ENCODE measurements at places on chromosomes 12 and 14.

- no peak for DNase-seq
Observed at GRCh38 chr12:5554711-5555110, 122.8 kb downstream of the NTF3 start.

DNA sequence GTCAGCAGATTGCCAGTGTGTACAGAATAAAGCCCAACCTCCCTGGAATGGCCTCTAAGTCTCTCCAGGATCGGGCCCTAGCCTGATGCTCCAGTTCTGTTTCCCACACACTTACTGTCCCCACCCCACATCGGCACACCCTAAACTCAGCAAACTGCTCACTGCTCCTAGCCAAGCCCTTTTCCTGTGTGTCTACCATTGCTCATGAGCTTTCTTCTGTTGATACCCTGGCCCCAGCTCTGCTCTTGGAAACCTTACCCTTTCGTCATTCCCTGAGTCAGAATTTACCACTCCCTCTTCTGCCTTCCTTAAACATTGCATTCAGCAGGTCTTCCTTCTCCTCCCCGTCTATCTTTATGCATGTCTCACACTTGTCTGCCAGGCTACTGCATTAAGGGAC lies 158.9 kb downstream of the TMX1 start:
- DNase-seq = no peak

DNA sequence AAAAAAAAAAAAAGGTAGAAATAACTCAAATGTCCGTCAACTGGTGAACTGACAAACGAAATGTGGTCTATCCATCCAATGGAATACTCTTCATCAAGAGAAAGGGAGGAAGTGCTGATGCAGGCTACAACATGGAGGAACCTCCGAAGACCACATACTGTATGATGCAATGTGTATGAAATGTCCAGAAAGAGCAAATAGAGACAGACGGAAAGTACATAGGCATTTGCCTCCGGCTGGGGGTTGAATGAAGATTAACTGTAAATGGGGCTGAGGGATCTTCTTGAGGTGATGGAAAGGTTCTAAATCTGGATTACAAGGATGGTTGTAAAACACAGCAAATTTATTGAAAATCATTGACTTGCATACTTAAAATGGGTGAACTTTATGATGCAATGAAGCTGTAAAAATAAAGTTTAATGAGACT lies 35.4 kb downstream of the DLK1 start:
- no peak for DNase-seq

DNA sequence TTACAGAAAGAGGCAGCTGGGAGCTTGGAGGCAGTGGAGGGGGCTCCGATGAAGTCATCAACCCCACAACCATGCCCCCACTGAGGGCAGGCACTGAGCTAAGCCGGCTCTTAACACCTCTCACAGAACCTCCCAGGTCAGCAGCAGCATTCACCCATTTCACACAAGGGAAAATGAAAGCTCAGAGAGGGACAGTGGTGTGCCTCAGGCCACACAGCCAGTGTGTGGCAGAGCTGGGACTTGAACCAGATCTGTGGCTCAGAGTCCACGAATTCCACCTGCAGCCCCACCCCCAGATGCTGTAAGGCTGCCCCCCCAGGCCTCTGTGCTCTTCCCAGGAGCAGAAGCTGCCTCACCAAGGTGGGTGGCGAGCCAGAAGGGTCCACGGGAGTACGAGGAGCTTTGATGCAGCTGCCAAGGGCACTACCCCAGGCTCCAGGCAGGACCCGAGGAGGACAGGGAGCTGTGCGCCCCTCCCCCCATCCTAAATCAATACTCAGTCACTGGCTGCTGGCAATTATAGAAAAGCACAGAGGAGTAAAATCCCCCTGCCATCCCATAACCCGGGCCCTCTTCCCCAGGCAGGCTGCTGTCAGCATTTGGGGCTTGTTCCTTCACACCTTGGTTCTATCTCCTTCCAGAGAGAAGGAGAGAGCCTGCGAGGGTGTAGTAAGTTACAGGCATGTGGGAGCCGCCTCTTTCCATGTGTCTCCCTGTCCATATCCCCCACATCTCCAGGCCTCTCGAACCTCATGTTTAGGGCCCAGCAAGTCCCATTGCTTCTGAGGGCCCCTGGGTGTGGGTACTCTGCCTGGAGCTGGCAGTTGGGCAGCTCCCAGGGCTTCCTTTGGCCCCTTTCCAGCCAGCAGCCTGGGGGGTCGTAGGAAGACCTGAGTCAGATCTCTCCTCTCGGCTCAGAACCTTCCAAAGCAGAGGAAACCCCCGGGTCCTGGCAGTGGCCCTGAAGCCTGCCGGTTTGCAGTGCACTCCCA lies 47.6 kb downstream of the FAM222A start:
- no peak for DNase-seq

DNA sequence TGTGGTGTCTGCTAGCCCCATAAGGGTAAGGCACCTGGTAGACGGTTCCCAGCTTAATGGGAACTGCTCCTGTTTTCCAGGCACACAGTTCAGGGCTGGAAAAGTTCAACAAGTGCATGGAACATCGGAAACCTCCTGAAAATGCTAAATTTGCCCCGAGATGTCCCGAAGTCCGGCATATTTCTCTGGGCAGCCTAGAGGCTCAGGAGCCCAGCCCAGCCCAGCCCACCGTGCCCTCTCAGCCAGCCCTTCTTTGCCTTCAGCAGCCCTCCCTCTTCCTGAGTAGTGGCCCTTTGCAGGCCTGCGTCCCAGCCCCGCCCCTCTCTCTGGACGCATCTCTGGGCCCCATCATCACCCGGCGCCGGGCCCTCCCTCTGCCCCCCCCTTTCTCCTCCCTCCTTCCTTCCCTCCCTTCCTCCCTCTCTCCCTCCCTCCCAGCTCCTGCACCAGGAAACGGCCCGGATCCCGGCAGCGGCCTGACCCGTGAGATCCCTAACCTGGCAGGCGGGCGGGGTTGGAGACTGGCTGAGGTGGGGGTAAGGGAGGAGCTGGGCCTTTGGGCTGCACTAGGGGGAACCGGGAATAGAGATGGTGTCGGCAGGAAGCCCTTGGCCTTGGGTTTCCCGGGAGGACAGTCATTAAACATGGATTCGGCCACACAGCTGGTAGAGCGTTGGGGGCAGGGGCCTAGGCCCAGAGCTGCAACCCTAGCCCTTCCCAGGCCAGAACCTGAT lies at the start of gene BCL2L2:
BCL2L2 (plus strand) TSS at position 422 of the 734 bp plus-strand sequence. CDS start 935 bp downstream, outside the sequence.
- no peak for DNase-seq

- no peak for DNase-seq
Observed at GRCh38 chr12:114529966-114530365, 124.0 kb upstream of the TBX5 start.

DNA sequence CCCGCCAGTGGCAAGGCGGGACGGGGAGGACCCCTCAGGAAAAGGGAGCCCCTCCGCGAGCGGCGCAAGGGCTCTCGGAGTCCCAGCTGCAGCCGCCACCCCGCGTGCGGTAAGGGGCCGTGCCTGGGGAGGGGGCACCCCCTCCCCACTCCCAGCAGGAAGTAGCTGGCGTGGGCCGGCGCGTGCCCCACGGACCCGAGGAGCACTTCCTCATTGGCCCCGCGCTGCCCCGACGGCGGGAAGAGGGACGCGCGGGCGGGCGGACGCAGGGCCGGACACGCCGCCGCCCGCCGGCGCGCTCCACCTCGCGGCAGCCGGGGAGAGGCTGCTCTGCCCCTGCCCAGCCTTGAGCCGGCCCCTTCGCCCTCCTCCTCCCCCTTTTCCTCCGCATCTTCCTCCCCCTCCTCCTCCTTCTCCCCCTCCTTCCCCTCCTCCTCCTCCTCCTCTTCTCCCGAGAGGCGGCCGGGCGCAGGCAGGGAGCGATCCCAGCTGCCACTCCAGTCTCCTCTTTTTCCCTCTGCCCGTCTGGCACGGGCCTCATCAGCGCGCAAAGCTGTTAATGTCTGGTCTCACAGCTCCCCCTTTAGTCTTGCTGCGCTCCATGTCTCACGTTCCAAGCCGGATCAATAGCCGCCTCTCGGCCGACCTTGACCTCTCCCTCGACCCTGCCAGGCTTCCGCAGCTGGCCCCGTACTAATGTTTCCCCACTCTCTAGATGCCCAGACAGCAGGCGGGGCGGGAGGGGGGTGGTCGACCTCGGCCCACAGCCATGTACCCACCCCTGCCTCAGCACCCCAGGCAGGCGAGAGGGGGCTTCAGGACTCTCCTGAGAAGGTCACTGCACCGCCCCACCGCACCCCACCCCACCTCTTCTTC lies 2.6 kb upstream of the BCL11B start:
- DNase-seq = no peak

GRCh38 chr14:81784084-81784483 lies 250.4 kb upstream of the SEL1L start:
- DNase-seq = no peak

GRCh38 chr12:117190210-117190781 lies at the start of gene FBXO21:
FBXO21 (minus strand) TSS chr12:117190470; CDS start chr12:117190456, 14 bp downstream.
- peak; percentile 91 for DNase-seq

- DNase-seq = no peak
Observed at GRCh38 chr12:29537298-29537697, 39.8 kb upstream of the OVCH1 start.

DNA sequence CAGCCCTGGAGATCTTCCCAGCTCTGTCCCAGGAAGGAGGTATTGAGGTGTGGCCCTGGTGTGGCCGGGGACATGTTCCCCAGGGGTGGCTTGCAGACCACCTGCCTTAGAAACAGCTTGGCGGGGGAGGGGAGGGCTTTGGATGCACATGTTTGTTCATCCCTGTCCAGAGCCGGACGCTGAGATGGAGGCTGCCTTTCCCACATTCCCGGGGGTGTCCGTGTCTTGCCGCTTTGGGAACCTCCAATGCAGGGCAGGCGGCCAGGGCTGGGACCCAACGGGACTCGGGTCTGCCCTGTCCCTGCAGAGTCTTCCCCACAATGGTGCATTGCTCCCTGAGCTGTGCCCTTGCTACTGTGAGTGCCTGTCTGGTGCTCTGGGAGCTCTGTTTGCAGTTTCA lies 319.5 kb upstream of the SFSWAP start:
- no peak for DNase-seq

DNA sequence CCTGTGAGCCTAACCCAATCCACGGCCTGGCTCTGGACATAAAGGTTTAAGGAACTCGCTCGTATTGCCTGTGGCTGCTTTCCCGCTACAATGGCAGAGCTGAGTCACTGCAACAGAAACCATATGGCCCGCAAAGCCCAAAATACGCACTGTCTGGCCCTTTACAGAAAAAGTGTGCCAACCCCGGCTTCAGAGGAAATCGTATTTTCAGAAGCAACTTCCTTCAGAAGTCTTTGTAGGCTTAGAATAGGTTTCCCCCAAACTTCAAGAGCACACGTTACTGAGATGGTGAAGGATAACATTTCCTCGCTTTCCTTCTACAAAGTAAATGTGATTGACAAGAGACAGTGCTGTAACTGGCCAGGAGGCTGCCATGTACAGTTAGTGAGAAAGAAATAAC lies 34.8 kb upstream of the TESC start:
- DNase-seq = no peak

GRCh38 chr12:63916561-63917476 lies 72.3 kb downstream of the SRGAP1 start:
- no peak for DNase-seq

DNA sequence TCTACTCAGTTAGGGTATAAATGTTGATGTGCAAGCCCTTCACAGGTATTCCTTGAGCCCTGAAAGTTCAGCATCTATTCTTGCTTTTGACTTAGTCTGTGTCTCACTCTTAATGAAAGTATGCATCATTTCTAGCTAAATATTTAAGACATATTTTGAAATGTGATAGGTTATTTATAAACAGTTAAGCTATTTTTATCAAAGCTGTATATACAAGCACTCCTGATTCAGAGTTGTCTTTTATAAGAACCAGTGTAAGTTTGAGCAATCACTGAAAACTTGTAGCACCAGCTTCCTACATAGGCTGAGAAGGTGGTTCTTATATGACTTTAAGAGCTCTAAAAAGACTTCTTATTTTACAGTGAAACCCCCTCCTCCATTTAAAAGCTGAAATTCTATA lies 98.6 kb downstream of the MYF5 start:
- no peak for DNase-seq

GRCh38 chr12:117192057-117192456 lies 1.8 kb upstream of the FBXO21 start:
- no peak for DNase-seq

GRCh38 chr12:96338852-96339471 lies 61.3 kb downstream of the CDK17 start:
- DNase-seq = no peak

GRCh38 chr12:66915306-66915904 lies 236.5 kb upstream of the GRIP1 start:
- DNase-seq = no peak

DNA sequence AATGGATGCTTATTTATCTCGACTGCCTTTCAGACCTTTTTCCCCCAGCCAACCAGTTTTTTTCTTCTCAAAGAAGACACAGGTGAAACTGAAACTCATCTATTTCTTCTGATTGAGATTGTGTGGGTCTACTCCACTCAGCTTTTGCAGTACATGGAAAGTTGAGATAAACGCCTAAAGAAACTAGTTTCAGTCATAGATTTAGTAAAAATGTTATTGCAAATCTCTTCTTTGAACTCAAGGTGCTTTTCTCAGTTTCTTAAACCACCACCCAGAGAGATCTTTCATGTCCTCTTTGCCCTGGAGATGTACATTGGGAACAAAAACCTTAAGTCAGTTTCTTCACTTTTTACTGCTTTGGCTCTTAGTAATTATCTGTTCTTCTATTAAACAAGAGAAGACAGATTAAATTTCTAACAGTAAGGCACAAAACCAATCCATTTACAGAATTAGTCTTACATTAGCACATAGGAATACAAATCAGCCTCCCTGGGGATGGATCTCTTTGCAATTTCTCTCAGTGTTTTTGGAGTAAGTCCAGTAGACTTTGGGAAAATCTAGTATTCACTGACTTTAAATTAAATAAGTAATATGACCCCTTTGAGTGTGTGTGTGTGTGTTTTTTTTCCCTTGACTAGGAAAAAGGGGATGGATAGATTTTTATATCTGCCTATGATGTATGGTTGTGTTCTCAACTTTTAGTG lies 11.6 kb downstream of the FBXW8 start:
- no peak for DNase-seq

GRCh38 chr14:93269341-93270068 lies 62.4 kb downstream of the UBR7 start:
- no peak for DNase-seq

DNA sequence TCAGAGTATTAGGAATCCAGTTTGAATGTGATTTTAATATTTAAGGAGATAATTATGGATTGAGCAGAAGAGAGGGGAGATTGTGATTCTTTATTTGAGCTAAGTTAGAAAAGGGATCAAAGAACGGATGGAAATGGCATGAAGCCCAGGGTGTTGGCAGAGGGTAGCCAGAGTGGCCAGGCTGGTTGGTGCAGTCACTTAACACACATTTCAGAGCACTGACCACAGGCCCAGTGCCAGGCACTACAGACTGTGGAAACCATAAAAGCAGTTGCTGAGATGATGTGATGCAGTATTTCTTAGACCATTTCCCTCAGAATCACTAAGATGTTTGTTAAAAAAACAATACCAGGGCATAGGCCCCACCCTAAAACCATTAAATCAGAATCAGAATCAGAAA lies 167.7 kb upstream of the AMIGO2 start:
- DNase-seq = no peak

DNA sequence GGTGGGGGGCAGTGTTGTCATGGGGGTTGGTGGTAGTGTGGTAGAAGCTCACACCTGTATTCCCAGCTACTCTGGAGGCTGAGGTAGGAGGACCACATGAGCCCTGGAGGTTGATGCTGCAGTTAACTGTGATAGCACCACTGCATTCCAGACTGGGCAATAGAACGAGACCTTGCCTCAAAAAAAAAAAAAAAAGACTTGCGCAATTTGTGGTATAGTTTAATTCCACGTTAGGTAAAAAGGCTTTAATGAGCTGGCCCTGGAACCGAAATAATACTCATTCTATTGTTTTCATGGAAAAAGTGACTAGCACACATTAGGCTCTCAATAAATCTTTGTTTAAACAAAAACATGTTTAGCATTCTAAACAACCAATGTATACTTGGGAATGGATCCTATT lies 25.4 kb upstream of the NAP1L1 start:
- DNase-seq = no peak

- DNase-seq = no peak
Observed at GRCh38 chr12:11795913-11796459, 146.5 kb downstream of the ETV6 start.

Measured in T follicular helper cell (primary cell).